ENCODE measurements at places on chromosomes 1 and 21.

DNA sequence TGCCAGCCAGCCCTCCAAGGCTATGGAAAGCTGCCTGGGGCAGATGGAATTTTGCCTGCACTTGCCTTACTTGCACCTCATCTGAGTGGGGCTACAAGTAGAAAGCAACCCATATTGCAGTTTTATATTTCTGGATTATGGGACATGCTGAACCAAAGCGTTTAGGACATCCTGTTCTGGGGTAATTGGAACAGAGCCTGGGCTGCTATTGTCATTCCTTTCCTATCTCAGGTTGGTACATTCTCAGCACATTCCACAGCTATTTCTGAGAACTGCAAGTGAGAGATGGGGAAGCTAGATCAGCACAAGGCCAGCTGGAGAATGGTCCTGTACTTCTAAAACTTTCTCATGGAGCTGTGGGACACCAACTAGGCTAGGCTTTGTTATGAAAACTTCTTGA is 713.8 kb downstream of the KCNT2 start:
- no peak for DNase-seq

DNA sequence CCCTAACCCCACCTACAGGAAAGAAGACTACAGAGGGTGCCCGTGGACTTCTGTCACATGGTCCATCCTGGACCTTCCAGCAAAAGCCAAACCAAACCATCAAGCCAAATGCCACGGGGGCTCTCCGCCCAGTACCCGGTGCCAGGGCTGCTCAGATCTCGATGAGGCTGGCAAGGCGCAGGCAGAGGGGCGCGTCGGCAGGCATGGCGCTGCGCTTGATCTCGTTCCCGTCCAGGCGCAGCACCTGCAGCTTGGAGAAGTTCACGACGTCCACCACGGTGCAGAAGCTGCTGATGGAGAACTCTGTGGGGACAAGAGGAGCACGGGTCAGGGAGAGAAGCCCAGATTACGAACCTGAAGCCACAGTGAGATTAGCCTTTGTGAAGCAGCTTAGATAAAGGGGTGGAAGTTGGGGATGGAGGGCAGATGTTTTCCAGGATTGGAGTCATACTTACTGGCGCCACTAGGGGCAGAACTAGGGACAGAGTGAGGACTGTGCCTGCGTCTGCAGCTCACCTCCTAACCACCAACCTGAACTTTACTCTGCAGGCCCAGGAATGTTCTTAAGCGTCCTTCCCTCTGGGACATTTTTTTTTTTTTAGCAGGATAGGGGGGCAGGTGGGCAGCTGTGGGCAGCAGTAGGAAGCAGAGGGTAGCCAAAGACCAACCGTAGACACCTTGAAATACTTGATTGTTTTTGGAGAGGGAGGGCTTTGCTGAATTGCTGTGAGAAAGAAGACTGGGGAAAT is 8.6 kb downstream of the FMOD start:
- peak; percentile 52 for DNase-seq

- DNase-seq = no peak
These were observed 165.8 kb downstream of the ST6GALNAC3 start for GRCh38 chr1:76240316-76240715.

DNA sequence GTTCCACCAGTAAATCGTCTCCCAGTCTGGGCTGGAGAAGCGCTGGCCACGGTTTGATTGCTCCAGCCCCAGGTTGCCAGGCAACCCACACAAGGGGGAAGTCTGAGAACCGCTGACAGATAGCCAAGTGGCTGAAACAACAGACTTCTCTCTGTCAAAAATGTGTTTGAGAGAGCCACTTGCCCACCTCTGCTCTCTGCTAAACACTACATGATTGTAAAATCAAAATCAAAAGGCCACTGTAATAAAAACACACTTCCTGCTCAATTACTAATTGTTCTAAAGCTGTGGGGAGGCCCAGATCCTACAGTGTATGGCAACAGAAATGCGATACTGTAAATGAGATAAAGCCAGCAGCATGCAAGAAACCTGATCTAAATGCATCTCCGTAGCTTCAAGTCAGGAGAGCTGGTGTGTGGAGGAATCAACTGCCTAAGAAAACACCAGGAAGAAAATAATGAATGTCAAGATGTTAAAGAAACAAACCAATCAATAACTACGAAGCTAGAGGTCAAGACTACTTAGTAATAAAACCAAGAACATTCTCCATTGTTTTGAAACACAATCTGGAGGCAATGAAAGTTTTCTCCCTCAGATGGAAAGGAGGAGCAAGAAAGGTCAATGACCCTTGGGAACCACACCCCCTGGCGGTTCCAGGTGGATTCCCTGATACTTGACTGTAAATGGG is 121.2 kb downstream of the SLC45A1 start:
- no peak for DNase-seq

DNA sequence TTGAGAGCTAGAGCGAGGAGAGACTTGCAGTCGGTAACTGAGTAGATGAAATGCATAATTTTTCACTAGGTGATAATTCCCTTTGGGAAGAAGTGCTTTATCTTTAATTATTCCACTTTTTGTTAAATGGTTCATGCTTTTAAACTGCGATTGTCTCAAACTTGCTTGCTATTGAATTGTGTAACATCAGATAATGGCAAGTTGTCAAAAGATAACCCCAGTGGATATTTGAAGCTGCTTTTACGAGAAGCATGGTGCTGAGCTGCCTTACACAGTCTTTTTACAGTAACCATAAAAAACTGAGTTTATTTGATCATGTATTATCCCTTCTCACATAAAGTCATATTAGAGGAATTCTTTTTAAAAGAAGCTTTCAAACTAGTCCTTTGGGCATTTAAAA is 30.2 kb downstream of the TMEM50B start:
- no peak for DNase-seq

DNA sequence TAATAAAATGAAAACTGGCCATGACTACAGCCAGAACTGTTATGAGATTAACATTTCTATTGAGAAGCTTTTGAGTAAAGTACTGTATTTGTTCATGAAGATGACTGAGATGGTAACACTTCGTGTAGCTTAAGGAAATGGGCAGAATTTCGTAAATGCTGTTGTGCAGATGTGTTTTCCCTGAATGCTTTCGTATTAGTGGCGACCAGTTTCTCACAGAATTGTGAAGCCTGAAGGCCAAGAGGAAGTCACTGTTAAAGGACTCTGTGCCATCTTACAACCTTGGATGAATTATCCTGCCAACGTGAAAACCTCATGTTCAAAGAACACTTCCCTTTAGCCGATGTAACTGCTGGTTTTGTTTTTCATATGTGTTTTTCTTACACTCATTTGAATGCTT is 164.0 kb downstream of the NEK7 start:
- DNase-seq = no peak

- peak; percentile 61 for DNase-seq
These were observed 774 bp upstream of the DYRK1A start for GRCh38 chr21:37365517-37366481.

- DNase-seq = no peak
These were observed 4.2 kb downstream of the HIVEP3 start for GRCh38 chr1:41914516-41914915.

GRCh38 chr1:83505148-83505547 is 493.8 kb downstream of the TTLL7 start:
- DNase-seq = no peak

DNA sequence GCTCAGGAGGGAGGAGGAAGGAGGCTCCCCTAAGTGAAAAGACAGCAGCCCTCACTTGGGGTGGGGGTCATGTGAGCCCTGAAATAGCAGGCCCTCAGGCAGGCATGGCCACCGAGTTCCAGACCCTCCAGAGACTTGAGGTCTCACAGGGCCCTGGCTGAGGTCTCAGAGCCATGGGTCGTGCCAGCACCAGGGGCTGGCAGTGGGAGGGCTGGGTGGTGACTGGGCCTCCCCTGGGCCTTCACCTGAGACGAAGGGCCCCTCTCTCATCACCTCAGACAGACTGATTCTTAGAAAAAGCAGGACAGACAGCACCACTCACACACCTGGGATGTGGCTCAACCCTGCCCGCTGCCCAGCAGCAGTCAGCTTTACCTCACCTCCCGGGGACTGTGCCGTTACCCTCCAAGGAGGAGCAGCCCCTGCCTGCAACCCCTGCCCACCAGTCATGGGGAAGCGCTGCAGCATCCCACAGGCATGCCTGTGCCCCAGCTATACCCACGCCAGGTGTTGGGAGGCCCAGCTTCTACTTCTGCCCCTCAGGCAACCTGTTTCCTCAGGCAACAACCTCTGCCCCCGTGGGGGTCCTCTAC is 42.6 kb upstream of the LRP8 start:
- DNase-seq = no peak

- DNase-seq = no peak
These were observed 24.0 kb downstream of the NADK start for GRCh38 chr1:1754051-1754815.

DNA sequence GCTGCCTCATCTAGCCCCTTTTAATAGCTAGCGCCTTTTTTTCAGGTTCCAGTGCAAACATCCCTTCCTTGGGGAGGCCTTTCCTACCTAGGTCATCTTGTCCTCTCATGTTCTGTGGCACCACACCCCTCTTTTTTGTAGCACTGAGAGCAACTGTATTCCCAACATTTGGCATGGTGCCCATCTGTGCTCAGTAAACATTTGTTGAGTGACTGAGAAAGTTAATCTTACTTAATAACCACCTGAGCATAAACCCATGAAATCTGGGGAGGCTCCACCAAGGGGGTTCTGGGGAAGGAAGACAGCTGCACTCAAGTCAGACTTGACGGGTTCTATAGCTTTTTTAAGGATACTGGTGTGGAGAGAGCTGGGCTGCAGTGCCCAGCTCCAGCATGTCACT is 90.0 kb downstream of the NOS1AP start:
- DNase-seq = no peak

DNA sequence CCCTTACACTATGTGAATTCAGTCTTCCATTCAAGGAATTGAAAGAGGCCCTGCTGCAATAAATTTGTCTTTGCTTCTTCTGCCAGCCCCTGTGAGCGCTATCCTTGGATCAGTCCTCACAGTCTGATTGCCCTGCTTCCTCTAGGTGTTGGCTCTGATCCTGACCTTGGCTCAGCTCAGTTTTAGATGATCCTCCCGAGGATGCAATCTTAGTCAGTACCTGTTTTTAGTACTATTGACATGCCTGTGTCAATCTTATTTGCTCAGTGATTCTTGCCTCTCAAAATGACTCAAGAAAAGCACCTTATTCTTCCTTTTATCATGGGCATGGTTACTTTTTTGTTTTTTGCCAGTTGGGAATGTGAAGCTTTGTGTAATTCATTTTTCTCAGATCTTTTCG is 101.4 kb upstream of the KCNK1 start:
- no peak for DNase-seq

GRCh38 chr1:59184365-59184905 is 112.5 kb upstream of the FGGY start:
- no peak for DNase-seq

- DNase-seq = no peak
These were observed 248.1 kb upstream of the DEPDC1 start for GRCh38 chr1:68745011-68745410.

GRCh38 chr1:237613984-237614383 is 276.7 kb downstream of the ZP4 start:
- DNase-seq = no peak

DNA sequence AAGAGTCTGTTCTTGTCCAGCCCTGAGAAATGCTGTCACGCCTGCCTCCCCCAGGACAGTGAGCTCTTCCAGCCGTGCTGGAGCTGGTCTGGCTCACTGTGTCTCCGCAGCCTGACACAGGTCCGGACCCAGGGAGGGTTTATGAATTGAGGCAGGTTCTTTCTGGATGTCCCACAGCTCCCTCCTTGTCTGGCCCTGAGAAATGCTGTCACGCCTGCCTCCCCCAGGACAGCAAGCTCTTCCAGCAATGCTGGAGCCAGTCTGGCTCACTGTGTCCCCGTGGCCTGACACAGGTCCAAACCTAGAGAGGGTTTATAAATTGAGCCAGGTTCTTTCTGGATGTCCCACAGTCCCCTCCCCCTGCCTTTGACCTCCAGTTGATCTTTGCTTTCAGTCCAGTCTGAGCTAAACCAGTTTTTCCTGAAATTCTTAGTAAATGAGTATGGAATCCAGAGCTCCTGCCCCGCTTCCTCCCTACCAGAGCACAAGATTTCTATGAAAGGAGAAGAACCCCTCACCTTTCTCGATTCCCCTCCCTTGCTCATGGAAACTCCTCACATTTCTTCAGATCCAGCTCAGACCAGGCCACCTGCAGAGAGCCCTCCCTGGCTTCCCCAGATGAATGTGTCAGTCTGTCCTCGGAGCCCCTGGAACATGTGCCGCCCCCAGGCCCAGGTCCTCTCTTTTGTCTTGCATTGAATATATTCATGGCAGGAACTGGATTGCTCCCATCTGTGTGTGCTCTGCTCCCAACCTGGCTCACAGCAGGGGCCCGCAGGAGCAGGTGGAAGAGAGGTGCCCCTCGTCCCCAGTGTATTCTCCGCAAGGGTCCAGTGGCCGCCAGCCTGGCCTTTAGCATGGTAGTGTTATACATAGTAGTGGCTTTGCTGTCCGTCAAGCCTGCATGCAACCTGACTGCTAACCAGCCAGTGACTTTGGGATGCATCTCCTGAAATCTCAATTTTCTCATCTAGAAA is 116.3 kb downstream of the EPHB2 start:
- no peak for DNase-seq

DNA sequence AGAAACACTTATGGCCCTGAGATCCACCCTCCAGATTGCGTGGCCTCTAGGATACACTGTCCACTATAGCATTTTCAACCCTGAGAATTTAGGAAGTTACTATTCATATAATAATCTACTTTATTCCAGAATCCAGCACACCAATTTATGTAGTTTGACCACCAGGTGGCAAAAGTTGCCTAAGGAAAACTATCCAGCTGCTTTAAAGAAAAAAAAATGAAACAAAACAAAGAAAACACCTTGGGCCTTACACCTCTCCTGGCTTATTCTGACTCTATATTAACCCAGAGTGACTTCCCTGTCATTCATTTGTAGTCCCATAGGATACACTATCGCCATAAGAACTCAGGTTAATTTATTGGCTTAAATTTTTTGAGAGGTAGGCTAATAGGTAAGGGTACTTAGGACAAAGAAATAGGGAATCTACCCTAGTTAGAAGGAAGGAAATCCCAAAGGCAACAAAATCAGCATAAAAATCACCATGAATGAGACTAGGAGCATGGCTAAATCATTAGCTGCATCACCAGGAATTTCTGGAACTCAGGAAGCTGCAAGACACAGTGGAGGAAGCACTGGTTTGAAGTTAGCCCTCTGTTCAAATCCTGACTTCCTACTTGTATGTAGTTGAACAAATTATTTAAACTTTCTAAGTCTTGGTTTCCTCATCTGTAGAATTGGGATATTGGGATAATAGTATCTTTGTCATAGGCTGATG is 107.5 kb downstream of the SPAG17 start:
- DNase-seq = no peak

- DNase-seq = no peak
These were observed 60.7 kb upstream of the FMN2 start for GRCh38 chr1:240031009-240031408.

Measured in stimulated activated CD4-positive, alpha-beta T cell treated with anti-CD3 and anti-CD28 coated beads, Interleukin-12 subunit alpha, Interleukin-12 subunit beta, amount 100 ng/mL, for 4 hours (primary cell).